ENCODE measurements at places on chromosomes 6 and 20. TPM values are rescaled to one million over a fixed set of nuclear protein-coding genes. Genes with fewer than 3 reads are reported as not detected.

Gene SH3BGRL2
- total RNA-seq, result 5.8 TPM

Gene RIMS4
- 0.11 TPM for total RNA-seq

Gene RBM24
- total RNA-seq, result 189 TPM

Gene HECA
- total RNA-seq, result 46.0 TPM

Gene RMND1
- total RNA-seq, result 17.3 TPM
